ENCODE measurements at places on chromosomes 1 and 21.

DNA sequence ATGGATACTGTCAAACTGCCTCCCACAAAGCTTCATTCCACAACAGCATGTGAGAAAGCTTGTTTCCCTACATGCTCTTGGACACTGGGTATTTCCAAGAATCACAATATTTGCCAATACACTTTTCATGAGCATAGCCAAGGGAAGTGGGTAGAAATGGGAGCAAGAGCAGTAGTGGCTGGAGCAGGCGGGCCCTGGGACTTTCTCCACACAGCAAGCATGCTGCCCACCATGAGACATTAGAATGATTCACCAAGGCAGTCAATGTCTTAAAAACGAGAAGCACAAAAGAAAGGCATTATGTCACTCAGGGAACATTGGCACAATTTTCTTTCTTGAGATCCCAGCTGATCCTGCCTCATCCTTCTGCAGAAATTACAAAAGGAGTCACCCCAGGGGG, 371.6 kb upstream of the RUNX1 start:
- no peak for DNase-seq

GRCh38 chr21:29504751-29505321, 206.1 kb downstream of the BACH1 start:
- no peak for DNase-seq

- DNase-seq: no peak
These were observed 89.6 kb upstream of the ETS2 start for GRCh38 chr21:38716088-38716487.

GRCh38 chr1:27004471-27005165, 8.0 kb downstream of the TENT5B start:
- no peak for DNase-seq

DNA sequence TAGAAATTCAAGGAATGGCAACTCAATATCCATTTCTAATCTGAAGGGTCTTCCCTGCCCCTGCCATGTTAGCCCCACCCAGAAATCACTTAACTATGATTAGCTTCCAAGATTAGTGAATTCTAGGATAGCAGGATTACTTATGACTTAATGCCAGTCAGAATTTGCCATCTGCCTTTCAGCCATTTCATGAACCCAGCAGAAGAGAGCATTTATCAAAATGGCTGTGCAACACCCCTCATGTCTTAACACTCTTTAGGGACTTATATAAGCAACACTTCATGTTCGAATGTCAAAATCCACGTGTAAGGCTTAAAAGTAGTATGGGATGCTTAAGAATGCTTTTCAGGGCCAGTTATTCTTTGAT, 288.5 kb downstream of the NFIA start:
- no peak for DNase-seq

DNA sequence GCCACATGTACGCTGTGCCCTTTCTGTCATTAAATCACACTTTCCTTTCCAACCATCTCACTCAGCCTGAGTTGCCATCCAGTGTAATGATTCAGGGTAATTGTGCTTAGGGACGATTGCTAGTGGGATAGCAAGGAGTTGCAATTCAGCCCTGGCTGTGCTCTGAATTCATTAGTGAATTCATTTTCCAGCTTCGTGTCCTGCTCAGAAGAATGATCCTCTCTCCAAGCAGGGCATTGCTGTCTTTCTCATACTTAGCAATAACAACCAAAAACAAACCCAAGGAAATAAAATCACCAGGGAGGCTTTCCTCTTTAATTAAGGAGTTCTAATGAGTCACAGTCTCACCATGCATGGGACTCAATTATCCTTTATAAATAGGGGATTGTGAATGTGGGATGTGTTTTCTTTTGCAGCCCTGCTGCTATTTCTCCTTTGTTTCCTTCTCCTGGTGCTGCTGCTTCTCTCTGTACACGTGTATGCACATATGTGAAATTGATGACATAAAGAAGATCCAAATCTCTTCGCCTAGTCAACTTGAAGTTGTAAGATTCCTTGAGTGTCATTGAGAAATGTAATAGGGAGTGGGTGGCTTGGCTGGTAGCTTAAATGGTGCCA, 167.0 kb downstream of the TSEN15 start:
- DNase-seq: no peak

GRCh38 chr1:4108331-4108730, 208.3 kb upstream of the C1orf174 start:
- DNase-seq: no peak
